ENCODE measurements at places on chromosomes 1 and 21.

- no peak for ATAC-seq
Observed at GRCh38 chr21:43188592-43189210, 19.9 kb downstream of the CRYAA start.

- no peak for ATAC-seq
Observed at GRCh38 chr1:57908147-57908890, 484.5 kb upstream of the DAB1 start.

DNA sequence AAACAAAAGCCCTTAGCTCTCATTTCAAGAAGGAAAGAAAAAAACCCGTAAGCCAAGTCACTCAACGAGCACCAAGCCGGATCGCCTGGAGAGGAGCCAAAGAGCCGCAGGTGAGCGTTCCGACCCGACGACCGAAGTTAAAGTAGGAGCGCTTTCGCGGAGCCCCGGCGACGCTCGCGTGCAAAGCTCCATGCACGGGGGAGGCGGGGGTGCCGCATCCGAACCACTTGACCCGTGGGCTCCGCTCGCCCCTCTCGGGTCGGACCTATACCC lies 382 bp downstream of the GPBP1L1 start:
- ATAC-seq = no peak

DNA sequence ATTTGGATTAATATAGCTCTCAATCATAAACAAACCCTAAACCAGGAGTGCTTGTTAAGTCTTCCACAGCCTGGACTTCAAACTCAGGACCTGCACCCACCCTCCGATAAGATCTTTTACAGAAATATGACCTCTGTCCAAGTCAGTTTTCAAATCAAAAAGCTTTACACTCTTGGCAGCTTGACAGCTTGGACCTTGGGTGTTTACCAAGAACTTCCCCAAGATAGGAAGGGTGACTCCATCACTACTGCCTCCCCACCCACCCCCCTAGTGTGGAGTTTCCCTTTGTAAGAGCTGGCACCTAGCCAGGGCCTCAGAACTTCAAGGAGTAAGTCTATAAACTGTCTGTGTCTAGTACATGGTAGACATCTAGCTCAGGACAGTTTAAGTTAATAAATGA lies 9.6 kb downstream of the BCAR3 start:
- ATAC-seq = no peak

DNA sequence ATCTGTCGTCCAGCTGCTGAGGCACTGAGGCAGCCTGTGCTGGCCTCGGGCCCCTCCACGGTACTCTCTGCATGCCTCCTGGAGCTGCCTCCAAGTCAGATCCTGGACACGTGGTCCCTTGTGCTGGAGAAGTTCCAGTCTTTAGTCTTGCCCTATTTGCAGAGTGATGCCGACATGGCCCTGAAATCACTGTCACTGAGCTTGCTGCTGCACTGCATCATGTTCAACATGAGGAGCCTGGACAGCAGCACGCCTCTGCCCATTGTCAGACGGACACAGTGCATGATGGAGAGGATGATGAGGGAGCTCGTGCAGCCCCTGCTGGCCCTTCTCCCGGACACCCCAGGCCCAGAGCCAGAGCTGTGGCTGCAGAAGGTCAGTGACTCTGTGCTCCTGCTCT lies 10.0 kb downstream of the URB2 start:
- ATAC-seq = no peak

DNA sequence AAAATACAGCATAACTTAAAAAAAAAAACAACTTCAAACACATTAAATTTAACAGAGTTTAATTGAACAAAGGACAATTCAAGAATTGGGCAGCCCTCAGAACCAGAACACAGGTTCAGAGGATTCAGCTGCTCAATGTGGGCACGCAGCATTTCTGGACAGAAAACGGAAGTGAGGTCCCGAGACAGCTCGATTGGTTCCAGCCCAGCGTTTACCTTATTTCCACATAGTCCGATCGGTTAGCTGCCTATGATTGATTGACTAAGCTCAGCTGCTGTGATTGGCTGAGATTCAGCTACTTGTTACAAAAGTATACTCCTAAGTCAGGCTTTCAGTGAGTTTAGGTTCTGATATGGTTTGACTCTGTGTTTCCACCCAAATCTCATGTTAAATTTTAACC lies 33.3 kb downstream of the ZP4 start:
- no peak for ATAC-seq

DNA sequence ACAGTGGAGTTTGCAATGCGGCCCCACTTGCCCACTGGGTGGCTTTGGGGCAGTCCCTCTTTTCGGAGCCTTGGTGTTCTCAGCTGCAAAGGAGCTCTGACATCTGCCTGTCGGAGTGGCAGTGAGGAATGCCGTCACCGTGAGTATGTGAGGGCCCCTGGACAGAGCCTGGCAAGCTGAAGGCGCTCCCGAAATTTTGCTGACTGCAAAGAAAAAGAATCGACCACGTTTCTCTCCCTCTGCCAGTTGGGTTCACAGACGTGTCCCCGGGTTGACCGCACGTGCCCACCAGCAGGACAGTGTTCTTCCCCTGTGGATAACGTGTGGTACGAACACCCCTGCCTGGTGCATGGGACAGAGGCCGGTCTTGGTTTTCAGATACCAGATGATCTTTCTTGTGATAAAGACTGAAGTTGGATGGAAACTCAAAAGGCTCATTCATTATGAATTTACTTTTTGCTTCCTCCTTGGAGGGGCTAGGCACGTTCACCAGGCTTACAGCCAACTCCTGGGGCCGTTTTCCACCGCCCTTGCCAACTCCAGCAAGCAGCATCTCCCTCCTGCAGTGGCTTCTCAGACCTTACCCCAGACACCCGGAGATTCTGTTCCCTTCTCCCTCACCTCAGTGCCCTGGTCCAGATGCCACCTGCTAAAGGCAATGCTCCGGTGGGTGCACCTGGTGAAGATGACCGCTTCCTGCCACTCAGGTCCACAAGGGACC lies 29.7 kb downstream of the ECE1 start:
- ATAC-seq = no peak

DNA sequence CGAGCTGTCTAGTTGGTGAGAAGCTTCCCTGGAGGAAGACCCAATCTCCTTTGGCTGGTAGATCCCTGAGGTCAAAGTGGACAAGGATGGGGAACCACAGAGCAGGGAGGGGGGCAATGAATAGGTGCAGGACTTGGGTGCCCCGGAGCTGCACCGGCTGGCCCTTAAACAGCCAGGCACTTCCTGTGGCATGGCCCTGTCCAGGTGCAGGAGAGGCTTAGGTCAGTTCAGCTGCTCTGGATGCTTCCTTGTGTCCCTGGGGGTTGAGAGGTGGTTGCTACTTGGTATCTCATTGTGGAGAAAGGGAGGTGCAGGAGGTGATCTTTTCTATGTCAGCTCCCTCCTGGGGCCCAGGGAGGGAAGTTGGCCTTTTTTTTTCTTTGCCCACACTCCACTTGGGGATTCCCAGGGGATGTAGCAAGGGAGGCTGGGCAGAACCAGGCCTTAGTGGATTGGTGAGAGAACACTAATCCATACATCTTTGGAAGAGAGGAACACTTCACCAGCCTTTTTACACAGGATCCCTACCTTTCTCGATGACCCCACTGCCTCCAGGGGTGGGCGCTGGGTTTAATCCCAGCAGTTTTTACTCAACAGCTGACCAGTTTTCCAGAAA lies 1.2 kb upstream of the ST3GAL3 start:
- no peak for ATAC-seq

Measured in activated T-helper 17 cell treated with anti-CD3 and anti-CD28 coated beads, Interleukin-2, amount 50 U/mL, for 72 hours (primary cell).